ENCODE measurements at places on chromosomes 12 and 14.
A peak's percentile ranks its signal among the peaks of the same experiment; 100 is the strongest.

- DNase-seq: no peak
Observed at GRCh38 chr14:96380735-96381134, 11.2 kb upstream of the AK7 start.

DNA sequence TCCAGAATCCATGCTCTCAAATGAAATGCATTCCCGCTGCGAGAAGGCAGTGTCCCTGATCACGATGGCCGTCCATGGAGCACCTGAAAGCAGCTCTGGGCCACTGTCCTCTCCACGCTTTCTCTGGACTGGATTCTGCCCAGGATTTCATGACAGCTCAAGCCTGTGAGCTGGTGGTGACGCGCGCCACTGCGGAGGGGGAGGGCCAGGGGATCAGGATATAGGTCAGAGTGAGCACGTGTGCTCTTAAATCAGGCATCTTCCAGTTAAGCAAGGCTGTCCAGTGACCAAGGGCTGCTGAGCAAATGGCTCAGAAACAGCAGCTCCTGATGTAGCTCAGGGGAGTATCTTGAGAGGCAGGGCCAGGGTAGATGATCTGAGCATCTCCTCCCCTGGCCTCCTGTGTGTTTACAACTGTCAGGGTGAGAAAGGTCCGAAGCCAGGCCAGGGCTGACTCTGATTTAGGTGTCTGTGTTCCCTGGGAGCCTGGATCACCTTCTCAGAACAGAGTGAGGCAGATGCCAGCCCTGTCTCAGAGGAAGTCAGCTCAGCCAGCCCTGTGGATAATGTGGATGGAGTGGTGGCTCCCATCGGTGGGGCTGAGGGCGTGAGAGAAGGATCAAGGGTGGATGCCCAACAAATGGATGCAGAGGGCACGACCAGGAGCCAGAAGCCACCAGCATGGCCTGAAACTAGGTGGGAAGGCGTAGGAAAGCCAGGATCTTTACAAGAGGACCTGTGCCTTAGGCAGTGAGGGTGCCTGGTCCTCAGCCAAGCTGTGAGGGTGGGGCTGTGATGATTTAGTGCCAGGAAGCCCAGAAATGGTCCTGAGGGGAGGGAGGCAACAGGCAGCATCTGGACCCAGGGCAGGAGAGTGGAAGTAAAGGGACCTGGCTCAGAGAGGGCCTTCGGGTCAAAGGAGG is 55.3 kb downstream of the ELK3 start:
- no peak for DNase-seq

DNA sequence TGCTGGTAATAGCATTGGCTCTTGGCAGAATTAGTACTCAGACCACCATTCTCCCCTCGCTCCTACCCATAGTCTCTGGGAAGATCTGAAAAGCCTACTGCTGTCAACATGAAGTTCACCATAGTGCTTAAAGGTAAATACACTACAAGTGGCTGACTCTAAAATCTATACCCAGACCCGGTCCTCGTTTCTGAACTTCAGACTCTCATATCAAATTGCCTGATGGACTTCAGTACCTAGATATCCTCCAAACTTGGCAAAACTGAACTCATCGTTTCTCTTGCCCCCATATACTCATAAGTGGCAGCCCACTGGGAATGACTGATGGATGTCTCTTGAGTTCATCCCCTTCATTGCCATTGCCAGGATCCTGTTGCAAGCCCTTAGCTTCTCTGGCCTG is 67.3 kb downstream of the VCPKMT start:
- DNase-seq: no peak

DNA sequence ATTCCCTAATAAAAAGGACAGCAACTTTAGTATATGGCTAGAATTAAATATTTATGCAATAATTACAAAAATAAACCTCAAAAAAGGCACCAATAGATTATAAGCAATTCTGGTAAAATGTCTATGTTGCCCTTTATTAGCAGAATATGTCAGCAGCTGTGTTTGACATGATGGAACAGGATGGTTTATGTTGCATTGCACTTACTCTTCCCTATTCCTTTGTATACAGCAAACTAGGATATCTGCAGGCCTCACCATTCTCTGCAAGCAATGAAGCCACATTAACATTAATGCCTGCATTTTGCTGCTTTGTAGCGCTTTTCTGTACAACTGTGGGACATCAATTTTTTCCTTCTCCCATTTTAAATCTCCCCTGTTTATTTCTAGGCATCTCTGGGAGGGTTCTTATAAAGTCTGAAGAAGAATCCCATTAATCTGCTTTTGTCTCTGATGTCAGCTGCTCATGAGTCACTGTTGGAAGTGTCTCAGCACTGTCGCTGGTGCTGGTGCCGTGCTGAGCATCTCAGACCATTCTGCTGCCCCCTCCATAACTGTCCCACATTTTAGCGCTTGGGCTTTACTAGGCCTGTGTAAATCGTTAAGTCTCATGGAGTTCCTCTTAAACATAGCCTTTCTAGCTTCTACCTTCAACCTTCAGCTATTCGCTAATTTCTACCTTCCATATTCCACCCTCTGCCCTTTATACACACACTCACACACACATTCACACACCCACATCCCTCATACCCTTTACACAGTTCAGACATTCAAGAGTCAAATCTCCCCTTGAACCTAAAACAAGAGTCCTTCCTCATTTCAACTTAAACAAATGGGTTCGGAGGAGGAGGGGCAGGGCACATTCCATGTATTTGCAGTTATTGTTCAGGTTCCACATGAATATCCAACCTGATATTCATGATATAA is 64.4 kb upstream of the TRHDE start:
- no peak for DNase-seq

GRCh38 chr14:48052973-48053372 is 377.6 kb upstream of the MDGA2 start:
- DNase-seq: no peak

DNA sequence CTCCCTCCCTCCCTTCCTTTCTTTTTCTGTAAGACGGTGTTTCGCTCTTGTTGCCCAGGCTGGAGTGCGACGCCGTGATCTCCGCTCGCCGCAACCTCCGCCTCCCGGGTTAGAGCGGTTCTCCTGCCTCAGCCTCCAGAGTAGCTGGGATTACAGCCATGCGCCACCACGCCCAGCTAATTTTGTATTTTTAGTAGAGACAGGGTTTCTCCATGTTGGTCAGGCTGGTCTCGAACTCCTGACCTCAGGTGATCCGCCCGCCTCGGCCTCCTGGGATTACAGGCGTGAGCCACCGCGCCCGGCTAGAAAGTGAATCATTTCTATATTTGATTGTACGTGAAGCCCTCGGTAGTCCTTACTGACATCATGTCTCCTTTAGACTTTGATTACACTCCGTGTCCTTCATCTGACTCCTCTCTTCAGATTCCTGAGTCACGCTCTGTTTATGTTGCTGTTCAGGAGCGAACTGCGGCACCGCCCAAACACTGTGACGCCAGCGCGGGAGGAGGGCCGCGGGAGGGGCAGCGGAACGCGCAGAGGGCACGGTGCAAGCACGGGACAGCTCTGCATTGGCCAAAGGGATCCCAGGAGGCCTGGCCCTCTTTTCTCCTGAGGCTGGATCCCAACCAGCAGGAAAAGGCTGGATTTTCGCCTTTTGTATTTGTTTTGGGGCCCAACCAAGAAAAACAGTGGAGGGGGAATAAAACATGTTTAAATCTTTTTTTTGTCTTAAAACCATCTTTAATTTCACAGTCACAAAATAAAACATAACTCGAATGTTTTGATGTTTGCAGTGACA is 538 bp upstream of the GABARAPL1 start:
- peak; percentile 92 for DNase-seq

GRCh38 chr12:132511516-132512196 is 21.7 kb downstream of the FBRSL1 start:
- no peak for DNase-seq

DNA sequence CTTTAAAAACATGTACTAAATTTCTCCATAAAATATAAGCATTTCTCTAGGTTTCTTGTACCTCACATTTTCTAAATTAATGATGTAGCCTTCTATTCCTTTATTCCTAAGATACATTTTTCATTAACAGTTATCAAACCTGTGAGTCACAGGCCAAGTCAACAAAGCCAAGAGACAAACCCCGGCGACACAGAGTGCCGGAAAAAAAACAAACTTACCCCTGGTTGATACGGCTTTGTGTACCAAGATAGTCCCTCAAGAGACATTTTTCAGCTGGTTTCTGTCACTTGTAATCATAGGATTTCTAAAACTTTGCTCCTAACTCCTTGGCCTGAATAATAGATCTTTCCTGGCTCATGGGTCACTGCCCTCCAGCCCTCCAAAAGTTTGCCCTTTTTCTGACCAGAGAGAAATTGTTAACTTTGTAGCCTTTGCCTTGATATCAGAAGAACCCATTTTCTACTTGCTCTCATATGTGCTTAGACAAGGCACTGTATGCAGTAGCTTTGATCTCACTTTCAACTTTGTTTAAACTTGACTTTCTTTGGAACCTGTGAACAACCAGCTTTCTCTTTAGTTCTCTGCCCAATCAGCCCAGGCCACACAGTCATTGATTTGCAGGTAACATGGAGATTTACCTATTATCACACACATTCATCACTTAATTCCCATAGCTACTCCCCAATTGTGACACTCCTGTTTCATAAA is 172.2 kb downstream of the PRKD1 start:
- no peak for DNase-seq

GRCh38 chr12:94198872-94199271 is 50.5 kb downstream of the PLXNC1 start:
- no peak for DNase-seq

GRCh38 chr14:99632410-99633035 is 12.4 kb upstream of the HHIPL1 start:
- no peak for DNase-seq

DNA sequence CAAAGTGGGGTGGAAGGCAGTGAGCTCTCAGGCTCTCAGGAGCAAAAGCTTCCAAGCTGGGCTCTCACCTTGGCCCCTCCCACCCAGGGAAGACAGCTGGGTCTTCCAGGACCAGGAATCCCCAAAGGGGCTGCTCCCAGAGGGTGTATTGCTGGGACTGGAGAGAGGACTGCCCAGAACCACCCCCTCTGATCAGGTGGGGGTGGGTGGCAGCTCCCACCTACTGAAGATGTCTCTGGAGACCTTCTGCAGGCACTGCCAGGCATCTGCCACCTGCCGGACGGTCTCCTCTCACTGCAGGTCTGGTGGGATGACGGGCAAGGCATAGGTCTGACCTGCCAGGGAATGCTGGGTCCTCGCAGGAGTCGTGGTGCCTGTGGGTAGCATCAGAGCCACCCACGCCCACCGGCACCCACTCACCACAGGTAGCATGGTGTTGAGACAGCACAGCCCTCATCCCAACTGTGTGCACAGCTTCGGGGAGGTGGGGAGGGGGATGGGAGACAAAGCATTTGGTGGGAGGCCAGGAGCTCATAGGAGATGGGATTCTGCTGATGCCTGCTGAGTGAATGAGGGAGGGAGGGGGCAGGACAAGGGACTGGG is 103.2 kb downstream of the SINHCAF start:
- no peak for DNase-seq

GRCh38 chr12:115752156-115752555 is 525.3 kb downstream of the MED13L start:
- no peak for DNase-seq

DNA sequence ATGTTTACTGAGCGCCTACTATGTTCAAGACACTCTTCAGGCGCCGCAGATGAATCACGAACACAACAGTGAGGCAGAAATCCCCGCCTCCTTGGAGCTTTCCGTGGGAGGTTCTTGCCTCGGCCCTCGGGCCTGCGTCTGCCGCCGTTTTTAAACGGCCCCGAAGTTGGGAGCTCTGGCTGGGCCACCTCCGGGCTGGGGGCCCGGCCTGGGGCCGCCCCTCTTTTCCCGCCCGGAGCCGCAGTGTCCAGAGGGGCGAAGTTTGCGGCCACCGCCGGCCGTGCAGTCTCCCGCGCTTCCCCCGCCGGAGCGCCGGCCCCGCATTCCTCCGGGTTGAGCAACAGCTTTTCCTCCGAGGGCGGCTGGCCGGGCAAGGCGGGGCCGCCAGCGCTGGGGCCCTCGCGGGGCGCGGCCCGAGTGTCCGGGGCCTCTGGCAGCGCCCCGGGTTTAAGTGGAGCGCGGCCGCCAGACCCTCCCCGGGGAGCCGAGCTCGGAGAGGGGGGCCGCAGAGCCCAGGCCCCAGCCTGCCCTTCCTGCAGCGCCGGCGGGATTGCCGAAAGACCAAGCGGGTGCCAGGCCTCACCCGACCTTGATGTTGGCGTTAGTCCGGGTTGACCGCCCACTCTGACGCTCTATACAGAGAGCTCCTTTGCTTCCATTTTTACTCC is 18.7 kb upstream of the CTDSP2 start:
- peak; percentile 70 for DNase-seq
